ENCODE measurements at places on chromosomes 12 and 14. TPM values are rescaled to one million over a fixed set of nuclear protein-coding genes. Genes with fewer than 3 reads are reported as not detected.

The AHSA1 gene
- 177 TPM for total RNA-seq

The MYF5 gene
- not detected for total RNA-seq

The ANP32D gene
- total RNA-seq = not detected

The RTL1 gene
- total RNA-seq = not detected

The MYO1A gene
- not detected for total RNA-seq

The EIF2S1 gene
- total RNA-seq = 276 TPM

The GLIPR1 gene
- total RNA-seq = 34.4 TPM

The PPP1R36 gene
- total RNA-seq = not detected

The DAO gene
- total RNA-seq = not detected

The MYO1H gene
- not detected for total RNA-seq

The SLC22A17 gene
- 1.7 TPM for total RNA-seq

The CPM gene
- total RNA-seq = 74.4 TPM

The WNT5B gene
- 8.9 TPM for total RNA-seq

The POTEG gene
- not detected for total RNA-seq

Measured in SJSA1 (cell line).